CD4-positive, alpha-beta T cell treated with Interleukin-6 at 100 ng/mL for 8 hours (primary cell): ENCODE measurements at places on chromosomes 3 and 15.

GRCh38 chr15:67059127-67059553 is 6.3 kb upstream of the SMAD3 start:
- no peak for DNase-seq

- DNase-seq: no peak
These were observed 59.9 kb downstream of the PCSK6 start for GRCh38 chr15:101429646-101430045.

- no peak for DNase-seq
These were observed 8.5 kb downstream of the MYO5C start for GRCh38 chr15:52287114-52287513.

- DNase-seq: peak; percentile 70
These were observed 2.1 kb downstream of the ATP11B start for GRCh38 chr3:182795389-182795782.

GRCh38 chr3:16426665-16427064 is 86.8 kb downstream of the RFTN1 start:
- no peak for DNase-seq

DNA sequence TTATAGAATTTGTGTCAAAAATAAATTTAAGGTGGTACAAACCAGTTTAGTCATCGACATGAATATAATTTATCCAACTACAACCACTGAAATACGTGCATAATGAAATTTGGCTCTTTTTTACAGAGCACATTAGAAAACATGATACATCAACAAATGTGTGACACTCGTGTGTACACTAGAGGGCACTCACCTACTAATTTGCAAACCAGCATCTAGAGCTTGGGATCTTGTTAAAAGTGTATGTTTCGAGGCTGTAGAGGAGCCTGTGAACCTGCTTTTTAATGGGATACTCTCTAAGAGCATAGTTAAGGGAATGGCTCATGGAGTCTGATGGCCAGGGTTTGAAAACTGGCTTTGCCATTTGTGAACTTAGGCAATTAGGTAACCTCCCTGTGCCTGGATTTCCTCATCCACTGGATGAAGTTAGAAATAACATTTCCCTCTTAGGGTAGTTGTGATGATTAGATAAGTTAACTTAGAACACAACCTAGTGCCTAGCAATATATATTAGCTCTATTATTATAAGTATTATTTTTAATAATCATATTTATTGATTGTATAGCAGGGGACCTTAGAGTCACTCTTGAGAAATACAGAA is 8.8 kb upstream of the CPOX start:
- peak; percentile 27 for DNase-seq

GRCh38 chr3:101828691-101829436 is 20.4 kb upstream of the NFKBIZ start:
- DNase-seq: peak; percentile 43

DNA sequence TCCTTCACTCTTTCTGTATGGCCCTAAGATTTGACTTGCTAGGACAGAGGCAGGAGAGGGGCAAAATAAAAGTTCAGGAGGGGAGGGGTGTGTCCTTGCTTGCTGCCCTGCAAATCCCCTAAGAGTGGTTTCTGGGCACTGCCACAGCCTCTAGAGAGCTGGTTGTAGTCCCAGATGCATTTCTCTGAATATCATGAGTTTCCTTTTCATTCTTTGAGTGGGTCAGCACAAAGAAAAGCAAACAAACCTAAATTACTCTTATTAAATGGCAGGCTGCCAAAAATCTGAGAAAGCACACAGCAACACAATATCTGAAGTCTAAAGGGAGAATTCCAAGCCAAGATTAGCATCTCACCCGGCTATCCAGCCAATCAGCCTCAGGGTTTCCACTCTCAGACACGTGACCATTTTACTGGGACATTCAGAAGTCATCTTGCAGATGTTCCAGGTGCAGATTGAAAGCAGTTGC is 919.3 kb downstream of the TUSC7 start:
- no peak for DNase-seq

GRCh38 chr3:70409018-70409417 is 96.6 kb upstream of the MDFIC2 start:
- no peak for DNase-seq

DNA sequence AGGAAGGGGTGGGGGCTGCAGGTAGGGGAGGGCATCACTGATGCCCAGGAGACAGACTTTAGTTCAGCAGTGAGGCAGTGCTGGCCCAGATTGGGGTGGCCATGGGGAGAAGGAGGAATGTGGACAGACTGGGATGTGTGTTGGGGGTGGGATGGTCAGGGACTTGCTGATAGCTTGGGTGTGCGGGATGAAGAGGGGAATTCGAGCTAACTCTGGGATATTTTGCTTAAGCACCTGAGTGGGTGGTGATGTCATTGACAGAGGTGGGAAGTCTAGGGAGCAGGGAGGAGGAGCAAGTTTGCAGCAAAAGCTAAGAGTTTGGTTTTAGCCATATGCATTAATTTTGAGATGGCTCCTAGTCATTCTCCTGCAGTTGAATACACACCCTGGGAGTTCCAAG is 207.5 kb downstream of the RPLP1 start:
- no peak for DNase-seq

DNA sequence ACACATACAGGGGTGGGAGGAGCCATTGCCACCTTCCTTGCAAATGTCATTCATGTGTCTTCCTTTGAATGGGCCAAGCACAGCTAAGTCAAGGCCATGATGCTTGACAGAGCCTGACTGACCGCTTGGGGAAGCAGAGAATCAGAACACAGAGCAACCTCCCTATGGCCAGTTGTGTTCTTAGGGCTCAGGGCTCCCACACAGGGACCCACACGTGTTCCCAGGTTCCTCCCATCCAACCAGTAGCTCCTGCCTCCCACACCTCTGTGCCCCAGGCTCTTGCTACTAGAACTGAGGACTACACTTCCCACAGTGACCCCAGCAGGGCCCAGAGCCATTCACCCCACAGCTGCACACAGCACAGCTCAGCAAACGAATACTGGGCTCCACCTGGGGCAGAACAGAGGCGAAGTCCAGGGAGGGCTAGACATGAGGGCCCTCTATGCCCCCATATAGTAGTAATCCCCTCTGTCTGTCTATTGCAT is 42.9 kb downstream of the KLF15 start:
- no peak for DNase-seq

GRCh38 chr15:95449230-95449628 is 881.3 kb upstream of the NR2F2 start:
- DNase-seq: no peak

GRCh38 chr3:41346698-41347270 is 147.5 kb downstream of the CTNNB1 start:
- no peak for DNase-seq

GRCh38 chr3:176650478-176650877 is 546.8 kb downstream of the TBL1XR1 start:
- no peak for DNase-seq

GRCh38 chr15:83210619-83211018 is 3.0 kb upstream of the HDGFL3 start:
- no peak for DNase-seq

DNA sequence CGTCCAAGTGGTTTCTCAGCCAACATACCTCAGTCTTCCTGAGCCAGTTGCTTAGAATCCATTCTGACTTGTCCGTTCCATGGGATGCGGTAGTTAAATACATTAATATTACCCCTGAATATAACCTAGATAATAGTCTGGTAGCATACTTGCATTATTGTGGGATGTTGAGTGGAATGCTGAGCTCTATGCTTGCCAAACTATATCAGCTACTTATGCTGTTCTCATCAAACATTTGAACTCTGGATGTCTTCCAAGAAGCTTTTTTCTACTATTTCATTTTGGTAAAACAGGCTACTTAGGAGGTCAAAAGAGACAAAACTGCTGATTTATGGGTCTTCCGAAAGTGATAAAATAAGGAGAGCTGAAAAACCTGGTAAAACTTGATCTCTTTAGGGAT is 429.5 kb downstream of the NAALADL2 start:
- DNase-seq: no peak

DNA sequence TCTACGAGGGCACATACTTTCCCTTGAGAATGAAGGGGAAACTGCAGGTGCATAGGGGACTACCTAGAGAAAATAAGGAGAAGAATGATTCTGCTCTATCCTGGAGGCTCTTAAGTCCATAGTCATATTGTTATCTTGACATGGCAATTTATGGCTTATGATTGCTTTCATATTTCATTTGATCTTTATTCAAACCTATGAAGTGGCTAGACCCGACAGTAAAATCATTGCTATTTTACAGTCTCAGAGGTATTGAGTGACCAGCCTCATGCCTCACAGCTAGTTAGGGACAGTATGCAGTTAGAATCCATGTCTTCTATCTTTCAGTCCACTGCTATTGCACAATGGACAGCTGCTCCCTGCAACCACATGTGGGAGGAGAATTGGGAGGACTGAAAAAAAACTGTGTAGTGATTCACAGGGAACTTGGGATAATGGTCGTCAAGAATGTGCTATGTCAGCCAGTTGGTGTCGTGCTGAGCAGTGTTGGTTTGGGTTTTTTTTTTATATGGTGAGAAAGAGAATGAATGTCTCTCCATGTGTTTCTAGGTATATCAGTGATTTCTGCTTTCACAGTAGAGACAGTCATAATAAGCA is 63.2 kb upstream of the SPPL2A start:
- no peak for DNase-seq

GRCh38 chr3:187762792-187763191 is 17.5 kb upstream of the BCL6 start:
- DNase-seq: no peak

DNA sequence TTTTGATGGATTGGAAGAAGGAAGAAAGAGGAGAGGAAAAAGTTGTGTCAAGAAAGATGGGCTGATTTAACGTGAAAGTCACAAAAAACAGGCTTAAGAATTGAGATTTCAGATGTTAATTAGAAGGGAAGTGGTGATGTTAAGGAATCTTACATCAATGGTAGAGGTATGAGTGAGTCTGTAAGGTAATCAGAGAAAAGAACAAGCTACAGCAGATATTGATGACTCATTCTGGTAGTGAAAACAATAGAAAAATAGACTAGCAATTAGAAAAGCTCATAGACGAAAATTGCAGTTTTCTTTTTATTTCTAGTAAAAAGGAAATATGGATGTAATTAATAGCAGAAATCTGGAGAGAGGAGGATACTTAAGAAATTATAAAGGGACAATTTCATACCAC is 559.6 kb downstream of the MCTP2 start:
- no peak for DNase-seq

DNA sequence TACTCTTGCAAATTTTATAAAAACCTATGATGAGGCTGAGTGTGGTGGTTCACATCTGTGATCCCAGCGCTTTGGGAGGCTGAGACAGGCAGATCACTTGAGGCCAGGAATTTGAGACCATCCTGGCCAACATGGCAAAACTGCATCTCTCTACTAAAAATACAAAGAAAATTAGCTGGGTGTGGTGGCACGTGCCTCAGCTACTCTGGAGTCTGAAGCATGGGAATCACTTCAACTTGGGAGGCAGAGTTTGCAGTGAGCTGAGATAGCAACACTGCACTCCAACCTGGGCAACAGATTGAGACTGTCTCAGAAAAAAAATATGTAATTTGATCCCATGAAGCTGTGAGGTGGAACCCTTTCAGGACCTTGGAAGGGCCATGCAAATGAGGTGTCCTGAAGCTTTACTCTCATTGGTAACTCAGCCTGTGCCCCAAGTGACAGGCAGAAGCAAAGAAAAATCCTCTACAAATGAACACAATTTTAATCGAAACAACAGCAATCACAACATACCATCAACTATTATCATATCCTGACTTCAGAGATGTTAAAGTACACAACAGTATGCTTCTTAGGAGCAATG is 84.6 kb upstream of the CDV3 start:
- no peak for DNase-seq

GRCh38 chr3:31701286-31701685 is 168.6 kb downstream of the STT3B start:
- no peak for DNase-seq

GRCh38 chr3:139325551-139325950 is 18.3 kb upstream of the MRPS22 start:
- no peak for DNase-seq

DNA sequence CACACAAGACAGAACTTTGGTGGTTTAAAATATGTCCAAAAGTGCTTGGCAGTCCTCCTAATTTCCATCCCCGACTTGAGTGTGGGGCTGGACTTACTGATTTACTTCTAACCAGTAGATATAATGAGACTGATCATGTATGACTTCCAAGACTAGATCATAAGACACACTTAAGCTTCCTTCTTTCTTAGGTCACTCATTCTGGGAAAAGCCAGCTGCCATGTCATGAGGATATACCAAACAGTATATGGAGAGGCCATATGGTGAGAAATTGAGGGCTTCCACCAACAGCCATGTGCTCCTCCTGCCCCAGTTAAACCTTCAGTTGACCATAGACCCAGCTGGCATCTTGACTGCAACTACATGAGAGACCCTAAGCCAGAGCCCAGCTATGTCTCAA is 282.8 kb upstream of the PROK2 start:
- no peak for DNase-seq

DNA sequence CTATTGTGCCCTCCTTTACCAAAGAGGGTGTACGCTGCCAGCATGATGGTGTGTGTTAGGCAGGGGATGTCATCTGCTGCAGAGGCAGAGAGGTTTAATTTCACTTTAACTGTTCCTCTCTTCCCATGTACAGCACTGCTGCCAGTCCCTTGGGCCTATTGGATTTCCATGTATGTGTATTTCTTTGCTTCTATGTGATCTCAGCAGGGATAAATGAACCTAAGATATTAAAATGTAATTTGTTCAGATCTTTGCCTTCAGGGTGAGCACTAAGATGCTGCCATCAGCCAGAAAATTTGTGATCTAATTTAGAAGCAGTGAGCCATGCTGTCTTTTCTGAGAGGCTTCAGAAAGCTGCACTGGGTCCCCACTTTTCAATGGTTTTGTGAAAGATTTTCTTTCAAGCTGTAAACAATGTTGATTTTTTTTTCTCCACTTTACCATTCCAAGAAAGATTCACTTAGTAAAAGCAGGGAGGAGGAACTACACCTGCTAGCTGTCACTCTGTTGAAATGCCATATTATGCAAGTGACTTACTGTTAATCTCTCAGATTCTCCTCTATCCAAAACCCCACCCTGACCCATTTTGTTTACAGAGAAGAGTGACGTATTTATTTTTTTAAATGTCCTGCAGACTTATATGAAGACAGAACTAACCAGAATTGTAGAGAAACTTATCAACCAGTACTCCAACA is 261.9 kb downstream of the TBL1XR1 start:
- DNase-seq: no peak

DNA sequence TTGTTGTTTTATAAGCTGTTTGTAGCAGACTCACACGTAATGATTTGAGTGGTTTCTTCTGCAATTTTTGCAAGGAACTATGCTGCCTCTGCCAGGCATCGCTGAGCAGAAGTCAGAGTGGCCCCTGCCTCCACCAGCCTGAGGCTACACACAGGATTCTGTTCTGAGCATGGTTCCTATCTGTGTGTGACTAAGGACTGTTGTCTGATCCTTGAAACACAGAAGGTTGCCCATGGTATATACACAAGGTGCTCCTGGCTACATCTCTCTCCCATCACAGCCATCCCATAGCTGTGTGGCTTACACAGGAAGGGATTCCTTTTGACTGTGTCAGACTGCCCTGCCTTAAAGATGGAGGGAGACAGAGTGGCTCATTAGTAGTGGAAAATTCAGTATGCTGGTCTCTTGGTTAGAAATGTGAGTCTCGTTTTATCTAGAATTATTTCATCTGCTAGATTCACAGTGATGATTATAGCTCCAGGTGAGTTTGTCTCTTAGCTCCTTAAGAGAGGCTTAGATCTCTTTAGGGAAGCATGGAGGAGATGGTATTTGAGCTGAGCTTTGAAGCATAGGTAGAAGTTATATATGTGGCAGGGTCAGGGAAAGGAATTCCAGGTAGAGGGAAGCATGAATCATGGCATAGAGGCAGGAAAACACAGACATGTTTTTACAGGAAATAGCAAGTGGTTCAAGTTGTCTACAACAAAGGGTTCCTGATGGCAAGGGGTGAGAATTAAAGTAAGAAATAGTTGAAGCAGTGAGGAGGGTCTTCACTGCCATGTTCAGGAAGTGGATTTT is 37.5 kb downstream of the SNAPC5 start:
- no peak for DNase-seq

- no peak for DNase-seq
These were observed 69.1 kb downstream of the GREM1 start for GRCh38 chr15:32786906-32787305.
